ENCODE measurements at places on chromosomes 2 and 18.

GRCh38 chr2:230410861-230411569 is 5.0 kb upstream of the SP100 start:
- DNase-seq: no peak

GRCh38 chr2:40105593-40105992 is 326.5 kb upstream of the THUMPD2 start:
- no peak for DNase-seq

GRCh38 chr2:43453179-43454170 is 142.4 kb downstream of the THADA start:
- peak; percentile 42 for DNase-seq

GRCh38 chr2:172082105-172082943 is 3.0 kb upstream of the DLX1 start:
- DNase-seq: no peak

GRCh38 chr2:21693081-21693480 is 569.3 kb downstream of the TDRD15 start:
- DNase-seq: no peak

GRCh38 chr2:10499911-10500521 is 51.9 kb upstream of the ODC1 start:
- no peak for DNase-seq

DNA sequence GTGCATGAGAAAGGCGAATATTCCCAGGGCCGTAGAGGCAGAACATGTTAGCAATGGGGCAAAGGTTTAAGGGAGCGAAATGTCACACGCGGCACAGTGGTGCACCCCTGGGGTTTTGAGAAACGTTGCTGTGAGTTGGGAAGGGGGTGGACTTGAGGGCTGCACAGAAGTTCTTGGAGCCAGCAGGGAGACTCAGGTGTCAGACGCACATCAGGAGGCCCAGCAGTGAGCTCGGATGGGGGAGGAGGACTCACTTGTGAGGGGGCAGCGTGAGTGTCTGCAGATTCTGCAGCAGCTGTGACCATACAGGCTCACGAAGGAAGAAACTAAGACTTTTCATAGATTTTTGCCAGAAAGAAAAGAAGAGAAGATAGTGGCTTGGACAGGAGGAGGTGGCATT is 218.2 kb downstream of the SNTG2 start:
- DNase-seq: no peak

- DNase-seq: no peak
Observed at GRCh38 chr2:96625571-96626552, 12.2 kb downstream of the KANSL3 start.

DNA sequence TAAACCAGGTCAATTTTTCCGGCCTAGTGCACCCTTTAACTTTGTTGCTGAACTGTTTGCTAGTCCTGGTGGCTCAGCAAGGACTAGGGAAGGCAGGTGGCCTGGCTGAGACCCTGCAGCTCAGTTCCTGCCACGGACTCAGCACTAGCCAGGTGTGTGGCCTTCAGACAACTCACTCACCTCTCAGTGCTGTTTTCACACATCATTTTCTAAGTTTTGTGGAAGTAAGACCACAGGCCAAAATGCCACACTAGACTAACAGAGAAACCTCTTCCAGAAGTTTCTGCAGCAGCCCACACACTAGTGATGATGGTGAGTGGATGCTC is 65.9 kb upstream of the SLC1A4 start:
- DNase-seq: no peak

All from ACHN (cell line).